ENCODE measurements at places on chromosomes 11 and 22.

DNA sequence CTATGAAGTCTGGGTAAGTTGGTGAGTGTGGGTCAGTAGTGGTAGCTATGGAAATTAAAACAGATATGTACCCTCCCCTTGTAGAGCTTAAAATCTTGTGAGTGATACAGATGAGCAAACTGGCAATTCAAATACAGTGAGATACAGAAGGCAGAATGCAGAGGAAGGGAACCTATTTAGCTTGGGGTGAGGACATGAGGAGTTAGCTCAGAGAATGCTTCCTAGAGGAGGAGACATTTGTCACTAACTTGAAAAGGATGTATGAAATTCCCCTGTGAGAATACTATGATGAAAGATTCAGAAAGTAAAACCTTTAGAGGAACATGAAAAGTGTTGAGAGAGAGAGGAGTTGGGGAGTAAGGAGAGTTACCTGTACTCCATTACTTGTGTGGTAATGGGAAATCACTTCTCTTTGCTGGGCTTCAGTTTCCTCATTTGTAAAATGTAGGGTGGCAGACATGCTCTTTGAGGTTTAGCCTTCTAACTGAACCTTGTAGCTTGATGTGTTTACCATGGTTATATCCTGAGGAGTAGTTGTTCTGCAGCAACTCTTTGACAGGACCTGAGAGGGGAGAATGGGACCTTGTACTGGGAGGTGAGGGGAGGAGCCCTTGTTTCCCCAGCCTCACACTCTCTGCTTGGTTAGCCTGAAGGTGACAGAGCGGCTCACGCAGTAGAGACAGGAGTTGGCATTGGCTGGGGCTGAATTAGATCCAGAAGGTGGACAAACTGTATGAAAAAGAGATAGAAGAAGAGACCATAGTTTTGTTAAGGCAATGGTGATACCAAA lies 17.9 kb downstream of the SWAP70 start:
- no peak for DNase-seq

DNA sequence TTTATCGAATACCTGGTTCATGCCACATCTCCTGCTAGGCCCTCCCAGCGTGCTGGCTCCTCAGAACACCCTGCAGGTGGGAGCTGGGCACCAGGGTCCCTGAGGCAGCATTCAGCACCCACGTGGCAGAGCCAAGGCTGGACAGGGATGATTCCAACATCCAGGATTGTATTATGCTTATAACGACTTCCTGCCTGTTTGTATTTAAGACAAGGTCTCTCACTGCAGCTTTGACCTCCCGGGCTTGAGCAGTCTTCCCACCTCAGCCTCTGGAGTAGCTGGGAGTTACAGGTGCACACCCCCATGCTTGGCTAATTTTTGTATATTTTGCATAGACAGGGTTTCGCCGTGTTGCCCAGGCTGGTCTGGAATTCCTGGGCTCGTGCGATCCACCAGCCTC lies 64.7 kb upstream of the WNT7B start:
- DNase-seq: no peak

GRCh38 chr11:57476047-57476756 lies 15.9 kb downstream of the RTN4RL2 start:
- no peak for DNase-seq

DNA sequence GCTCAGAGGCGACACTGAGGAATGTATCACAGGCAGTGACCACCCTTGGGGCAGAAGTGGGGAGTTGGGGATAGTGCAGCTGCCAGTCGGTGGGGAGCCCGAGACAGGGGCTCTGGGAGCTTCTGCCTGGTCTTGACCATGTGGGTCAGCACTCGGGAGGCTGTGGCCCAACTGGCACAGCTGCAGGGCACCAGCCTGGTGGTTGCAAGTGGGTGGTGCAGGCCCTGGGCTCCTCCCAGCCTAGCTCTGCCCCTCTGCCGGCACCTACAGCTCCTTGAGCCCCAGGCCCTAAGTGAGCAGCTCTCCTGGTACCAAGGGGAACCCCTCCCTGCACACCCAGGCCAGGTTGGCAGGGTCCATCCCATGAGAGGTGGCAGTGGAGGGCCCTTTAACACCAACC lies 12.6 kb upstream of the RASL10A start:
- no peak for DNase-seq

- DNase-seq: no peak
Measured at GRCh38 chr22:46592390-46592872, 27.8 kb upstream of the GRAMD4 start.

- no peak for DNase-seq
Measured at GRCh38 chr22:31626427-31627150, 35.4 kb downstream of the PISD start.

GRCh38 chr11:6638429-6638828 lies 17.2 kb downstream of the DCHS1 start:
- no peak for DNase-seq

- no peak for DNase-seq
Measured at GRCh38 chr11:72240461-72241290, 3.3 kb downstream of the PHOX2A start.

DNA sequence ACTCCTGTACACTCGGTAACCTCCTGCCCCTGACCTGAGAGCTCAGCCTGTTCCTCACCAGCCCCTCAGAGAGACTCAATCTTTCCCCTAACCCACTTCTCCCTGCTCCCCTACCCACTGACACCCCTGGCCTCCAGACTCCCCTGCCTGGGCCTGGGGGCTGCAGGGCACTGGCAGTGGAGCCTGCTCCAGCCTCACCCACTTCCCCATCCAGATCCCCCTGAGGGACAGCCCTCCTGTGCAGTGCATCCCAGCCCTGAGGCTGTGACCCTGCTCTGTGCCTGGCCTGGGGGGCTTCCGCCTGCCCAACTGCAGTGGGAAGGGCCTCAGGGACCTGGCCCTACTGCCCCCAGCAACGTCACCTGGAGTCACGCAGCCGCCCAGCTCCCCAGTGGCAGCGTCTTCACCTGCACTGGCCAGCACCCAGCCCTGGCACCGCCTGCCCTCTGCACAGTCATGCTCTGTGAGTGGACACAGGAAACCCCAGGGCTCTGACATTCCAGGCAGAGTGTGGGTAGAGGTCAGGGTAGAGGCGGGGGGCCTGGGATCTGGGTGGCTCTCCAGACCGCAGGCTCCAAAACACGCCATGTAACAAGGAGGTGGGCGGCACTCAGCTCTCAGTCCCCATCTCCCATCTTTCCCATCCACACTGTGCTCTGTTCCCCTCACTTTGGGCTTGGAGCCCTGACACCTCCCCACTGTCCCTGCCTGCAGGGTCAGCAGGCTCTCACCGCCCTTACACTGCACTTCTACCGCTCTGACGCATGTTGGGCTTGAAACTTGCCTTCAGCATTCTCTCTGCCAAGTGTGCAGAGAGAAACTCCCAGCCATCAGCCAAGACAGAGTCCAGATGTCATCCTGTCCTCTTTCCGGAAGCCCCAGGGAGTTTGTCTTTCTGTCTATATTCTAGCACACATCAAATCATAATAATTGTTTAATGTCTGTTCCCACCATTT lies 5.1 kb downstream of the VSIG10L2 start:
- no peak for DNase-seq

DNA sequence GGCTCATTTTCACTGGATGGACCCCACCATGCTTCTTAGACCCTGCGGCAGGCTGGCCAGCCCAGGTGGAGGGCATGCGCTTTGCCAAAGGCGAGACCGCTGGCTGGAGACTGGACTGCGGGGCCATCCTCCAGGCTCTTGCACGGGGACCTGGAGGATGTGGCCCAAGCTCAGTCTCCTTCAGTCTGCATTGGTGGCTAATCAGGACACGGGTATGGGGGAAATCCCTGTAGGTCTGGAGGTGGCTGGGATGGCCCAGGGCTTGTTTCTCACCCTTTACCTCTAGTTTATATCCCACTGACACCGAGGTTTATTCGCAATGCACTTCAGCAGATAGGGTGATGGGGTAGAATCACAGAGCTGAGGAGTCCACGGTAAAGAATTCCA lies 45.0 kb downstream of the BCR start:
- DNase-seq: no peak

DNA sequence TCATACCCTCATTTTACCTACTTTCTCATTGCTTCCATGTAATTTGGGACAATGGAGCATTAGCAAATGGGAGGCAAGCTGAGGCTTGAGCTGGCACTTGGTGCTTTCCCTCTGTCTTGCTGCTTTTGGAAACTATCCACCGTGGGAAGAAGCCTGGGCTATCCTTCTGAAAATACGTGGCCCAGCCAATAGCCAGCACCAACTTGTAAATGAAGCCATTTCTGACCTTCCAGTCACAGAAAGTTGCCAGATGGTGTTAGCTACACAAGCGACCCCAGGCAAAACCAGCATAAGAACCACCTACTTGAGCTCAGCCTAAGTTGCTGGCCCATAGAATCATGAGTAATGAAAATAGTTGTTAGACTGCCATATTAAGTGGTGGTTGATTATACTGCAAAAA lies 18.5 kb upstream of the SPON1 start:
- no peak for DNase-seq

- DNase-seq: no peak
Measured at GRCh38 chr11:125448136-125448535, 47.9 kb downstream of the FEZ1 start.

DNA sequence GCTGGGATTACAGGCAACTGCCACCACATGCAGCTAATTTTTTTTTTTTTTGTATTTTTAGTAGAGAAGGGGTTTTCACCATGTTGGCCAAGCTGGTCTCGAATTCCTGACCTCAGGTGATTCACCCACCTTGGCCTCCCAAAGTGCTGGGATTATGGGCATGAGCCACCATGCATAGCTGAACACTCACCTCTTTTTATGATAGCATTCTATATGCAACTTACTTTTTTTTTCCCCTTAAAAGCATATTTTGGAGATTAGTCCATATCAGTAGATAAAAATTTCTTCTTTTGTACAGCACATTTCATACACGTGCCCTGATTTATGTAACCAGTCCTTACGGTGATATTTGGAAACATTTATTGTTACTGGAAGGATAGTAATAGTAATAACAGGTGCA lies 14.6 kb downstream of the GTPBP1 start:
- no peak for DNase-seq

DNA sequence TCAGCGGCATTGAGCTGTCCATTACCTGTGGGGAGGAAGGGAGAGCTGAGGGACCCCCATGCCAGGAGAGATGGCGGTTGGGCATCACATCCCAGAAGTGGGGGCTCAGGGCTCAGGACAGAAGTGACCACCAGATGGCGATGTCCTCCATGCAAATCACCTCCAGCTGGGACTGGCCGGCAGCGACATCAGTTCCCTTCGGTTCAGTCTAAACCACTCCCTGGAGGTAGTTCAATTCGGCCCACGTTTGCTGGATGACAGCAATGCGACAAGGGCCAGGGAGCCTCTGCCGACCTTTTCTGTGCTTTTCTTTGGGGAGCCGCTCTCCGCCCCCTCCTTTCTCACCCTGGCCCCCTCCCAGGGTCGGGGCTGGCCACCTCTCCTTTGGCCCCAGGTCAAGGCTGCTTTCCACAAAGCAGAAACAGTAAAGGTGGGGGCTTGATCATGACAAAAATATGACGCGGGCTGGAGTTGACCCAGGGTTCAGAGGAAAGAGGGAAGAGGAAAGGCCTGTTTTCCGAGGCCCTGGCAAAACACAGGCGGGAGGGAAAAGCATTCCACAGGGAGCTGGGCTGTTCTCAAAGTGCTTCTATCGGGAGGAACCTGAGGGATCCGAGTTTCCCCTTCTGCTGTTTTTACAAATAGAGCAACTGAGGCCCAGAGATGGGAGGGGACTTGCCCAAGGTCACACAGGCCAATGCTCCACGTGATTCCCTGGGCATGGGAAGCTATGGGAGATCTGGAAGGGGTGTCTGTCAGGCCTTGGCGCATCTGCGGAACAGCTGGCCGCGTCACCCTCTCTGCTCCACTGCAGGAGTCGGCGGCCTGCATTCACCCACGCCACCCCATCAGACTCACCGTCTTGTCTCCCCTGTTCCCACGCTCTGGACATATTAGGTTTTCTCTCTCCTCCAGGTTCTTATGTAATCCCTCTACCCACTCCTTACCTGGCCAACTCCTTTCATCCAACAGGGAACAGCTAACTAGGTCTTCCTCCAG lies 54.7 kb downstream of the FBXO7 start:
- DNase-seq: peak; percentile 81

DNA sequence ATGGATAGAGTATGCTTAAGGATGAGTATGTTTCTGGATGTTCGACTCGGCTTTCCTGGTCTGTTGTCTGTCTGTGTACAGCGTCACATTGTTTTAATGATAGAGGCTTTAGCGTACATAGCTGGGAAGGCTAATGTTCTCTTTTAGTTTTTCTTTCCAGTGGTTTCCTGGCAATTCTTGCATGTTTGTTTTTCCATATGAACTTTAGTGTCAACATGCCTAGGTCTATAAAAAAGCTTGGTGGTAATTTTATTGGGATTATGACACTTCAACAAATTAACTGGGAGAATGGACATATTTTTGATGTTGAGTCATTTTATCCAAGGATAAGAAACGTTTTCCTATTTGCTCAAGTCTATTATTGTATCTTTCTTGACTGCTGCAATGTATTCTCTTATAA lies 17.6 kb downstream of the F2 start:
- no peak for DNase-seq

DNA sequence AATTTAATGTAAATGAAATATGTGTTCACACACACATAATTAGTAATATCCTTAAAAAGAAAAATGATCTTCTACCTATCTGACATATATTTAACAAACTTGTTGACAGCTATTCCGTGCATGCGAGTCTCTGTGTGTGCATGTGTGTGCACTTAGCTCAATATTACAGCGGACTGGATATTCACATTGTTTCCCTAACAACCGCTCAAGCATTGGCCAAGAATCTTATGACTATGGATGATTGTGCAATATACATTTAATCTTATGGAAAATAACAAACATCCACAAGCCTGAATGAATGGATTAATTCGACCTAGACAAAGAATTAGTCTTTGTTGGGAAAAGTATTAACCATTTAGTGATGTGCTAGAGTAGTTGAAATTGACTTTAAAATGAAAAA lies 1078.6 kb downstream of the LRRC4C start:
- DNase-seq: no peak

DNA sequence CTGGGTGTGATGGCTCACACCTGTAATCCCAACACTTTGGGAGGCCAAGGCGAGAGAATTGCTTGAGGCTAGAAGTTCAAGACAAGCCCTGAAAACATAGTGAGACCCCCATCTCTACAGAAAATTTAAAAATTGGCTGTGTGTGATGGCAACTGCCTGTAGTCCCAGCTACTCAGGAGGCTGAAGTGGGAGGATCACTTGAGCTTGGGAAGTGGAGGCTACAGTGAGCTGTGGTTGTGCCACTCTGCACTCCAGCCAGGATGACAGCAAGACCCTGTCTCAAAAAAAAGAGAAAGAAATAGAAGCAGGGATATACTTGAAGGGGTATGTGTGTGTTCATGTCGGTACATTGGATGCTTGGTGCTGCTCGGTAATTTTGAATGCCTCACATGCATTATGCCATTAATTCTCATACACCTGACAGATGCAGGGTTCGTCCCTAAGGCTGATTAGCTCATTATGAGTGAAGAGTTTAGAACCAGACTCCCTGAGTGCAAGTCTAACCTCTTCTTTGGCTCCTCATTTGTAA lies 14.0 kb downstream of the CRKL start:
- no peak for DNase-seq

Data from neuronal stem cell (in vitro differentiated cells).